ENCODE measurements at places on chromosomes 4 and X.

DNA sequence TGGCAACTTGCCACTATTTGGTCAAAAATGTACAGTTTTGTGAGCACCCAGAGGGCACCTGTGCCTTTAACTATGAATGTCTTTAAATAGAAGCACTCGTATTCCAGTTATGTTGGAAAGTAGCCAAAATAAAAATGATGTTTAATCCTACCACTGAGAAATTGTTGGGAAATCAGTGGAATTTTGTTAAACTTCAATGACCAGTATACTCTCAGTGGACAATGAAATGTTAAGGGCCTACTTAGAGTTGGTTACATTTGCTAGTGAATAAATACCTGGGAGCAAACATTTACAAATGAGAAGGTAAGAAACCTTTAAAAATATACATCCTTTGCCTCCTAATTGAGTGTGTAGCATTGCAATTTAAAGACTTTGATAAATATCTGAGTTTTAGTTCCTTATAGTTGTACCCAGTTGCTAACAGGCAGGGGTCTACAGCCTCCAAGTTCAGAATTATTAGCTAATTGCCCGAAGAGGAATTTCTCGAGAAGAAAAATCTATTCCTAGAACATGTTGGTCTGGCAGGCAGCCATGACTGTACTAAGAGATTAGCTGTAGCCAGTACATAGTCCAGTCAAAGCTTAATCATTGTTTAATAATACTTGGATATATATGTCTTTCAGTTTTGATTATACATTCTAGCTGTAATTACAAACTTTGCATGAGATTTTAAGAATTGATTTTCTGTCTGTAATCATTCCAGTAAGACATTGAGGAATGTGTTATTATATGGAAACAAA, 93.2 kb downstream of the IL1RAPL2 start:
- DNase-seq, result no peak

- DNase-seq, result no peak
Observed at GRCh38 chr4:73776321-73776729, 36.0 kb downstream of the CXCL8 start.

GRCh38 chrX:25198891-25199290, 183.1 kb upstream of the ARX start:
- DNase-seq, result no peak

DNA sequence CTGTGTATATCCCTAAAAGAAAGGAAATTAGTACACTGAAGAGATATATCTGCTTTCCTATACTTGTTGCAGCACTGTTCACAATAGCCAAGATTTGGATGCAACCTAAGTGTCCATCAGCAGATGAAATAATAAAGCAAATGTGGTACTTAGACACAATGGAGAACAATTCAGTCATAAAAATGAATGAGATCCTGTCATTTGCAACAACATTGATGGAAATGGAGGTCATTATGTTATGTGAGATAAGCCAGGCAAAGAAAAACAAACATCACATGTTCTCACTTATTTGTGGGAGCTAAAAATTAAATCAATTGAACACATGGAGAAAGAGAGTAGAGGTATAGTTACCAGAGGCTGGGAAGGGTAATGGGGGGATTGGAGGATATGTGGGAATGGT, 611.9 kb downstream of the STPG2 start:
- no peak for DNase-seq

DNA sequence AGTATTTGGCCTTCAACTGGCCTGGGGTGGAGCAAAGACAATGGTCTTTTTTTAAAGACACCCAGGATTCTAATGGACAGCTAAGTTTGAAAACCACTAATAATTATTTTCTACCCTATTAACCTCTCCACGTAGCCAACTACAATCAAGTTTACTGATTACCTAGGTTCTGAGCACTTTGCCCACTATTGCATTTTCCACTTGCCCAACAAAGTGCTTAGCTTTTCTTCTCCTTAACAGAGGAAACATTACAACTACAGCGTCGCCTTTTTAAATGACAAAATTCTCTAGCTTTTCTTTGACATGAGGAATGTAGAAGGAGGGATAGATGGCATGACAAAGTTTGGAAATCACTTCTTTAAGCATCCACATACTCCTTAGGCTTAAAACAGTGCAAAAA, 2.0 kb downstream of the CHIC2 start:
- DNase-seq, result no peak

- no peak for DNase-seq
Observed at GRCh38 chr4:184447664-184448063, 26.7 kb downstream of the IRF2 start.

GRCh38 chr4:38194047-38194602, 233.9 kb downstream of the PTTG2 start:
- DNase-seq, result no peak

- DNase-seq, result no peak
Observed at GRCh38 chr4:158771776-158772175, 3.0 kb downstream of the FNIP2 start.

- peak; percentile 72 for DNase-seq
Observed at GRCh38 chr4:148445071-148445859, 3.1 kb upstream of the NR3C2 start.

DNA sequence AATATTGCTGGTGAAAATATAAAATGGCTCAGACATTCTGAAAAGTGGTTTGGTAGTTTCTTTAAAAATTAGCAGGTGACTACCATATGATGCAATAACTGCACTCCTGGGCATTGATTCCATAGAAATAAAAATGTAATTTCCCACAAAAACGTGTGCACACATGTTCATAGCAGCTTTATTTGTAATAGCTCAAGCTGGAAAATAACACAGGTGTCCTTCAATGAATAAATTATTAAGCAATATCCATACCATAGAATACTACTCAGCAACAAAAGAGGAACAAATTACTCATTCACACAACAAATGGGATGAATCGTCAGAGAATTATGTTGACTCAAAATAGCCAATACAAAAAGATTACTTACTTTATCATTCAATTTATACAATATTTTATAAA, 893.7 kb upstream of the SLIT2 start:
- no peak for DNase-seq

GRCh38 chr4:156593464-156593863, 378.1 kb downstream of the PDGFC start:
- DNase-seq, result no peak

Data from T-cell (primary cell).